NCI-H1417 treated with DMSO at 0.1 percent for 48 hours (cell line): ENCODE measurements at places on chromosomes 3 and 15.
A peak's percentile ranks its signal among the peaks of the same experiment; 100 is the strongest.

DNA sequence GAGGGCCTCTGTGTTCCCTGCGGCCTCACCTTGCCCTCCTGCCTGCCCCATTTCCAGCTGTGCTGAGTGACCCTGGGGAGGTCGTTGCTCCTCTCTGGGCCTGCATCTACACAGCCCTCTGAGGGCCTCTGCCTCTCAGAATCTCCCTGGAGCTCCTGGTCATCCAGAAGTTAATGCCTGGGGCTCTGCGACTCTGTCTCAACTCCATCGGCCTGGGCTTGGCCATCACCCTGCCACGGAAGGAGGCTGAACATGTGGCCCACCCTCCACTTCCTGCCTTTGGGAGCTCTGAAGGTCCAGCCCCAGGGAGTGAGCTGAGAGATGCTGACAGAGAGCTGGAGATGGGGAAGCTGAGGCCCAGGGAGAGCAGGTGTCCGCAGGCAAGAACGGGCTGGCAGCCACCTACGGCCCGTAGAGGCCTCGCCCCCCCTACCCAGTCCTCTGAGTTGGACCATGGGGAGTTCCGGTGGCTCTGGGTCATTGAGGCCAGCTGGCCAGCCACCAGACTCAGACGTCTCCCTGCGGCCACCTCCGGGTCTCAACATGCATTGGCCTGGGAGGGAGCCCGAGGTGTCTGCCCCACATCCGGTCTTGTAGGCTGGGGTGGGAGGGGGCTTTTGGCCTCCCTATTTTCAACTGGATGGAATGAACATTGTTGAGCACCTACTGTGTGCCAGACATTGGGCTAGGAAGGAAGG lies 34.2 kb downstream of the GRIP2 start:
- no peak for DNase-seq

- peak; percentile 66 for DNase-seq
Observed at GRCh38 chr15:100438570-100438969, 90.2 kb downstream of the CERS3 start.

- no peak for DNase-seq
Observed at GRCh38 chr3:71725271-71725991, at the start of gene EIF4E3. Gene EIF4E3 (minus strand): TSS chr3:71725402. CDS start chr3:71725367, 35 bp downstream.

DNA sequence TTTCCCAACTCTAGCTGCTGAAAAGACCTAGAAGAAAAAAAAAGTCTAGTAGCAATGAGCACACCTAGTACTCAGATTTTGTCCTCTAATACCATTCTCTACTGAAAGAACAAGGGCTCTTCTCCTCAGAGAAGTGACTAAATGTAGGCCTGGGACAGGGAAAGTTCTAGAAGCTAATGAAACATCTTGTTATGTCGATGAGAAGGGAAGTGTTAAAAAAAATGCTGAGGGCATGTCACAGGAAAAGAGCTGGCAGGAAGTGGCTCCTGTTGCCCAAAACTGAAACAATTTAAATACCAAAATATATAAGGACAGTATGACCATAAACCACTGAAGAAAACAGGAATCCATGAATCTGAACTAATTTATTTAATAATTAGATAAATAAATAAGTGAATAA lies 581.4 kb upstream of the TBL1XR1 start:
- no peak for DNase-seq

DNA sequence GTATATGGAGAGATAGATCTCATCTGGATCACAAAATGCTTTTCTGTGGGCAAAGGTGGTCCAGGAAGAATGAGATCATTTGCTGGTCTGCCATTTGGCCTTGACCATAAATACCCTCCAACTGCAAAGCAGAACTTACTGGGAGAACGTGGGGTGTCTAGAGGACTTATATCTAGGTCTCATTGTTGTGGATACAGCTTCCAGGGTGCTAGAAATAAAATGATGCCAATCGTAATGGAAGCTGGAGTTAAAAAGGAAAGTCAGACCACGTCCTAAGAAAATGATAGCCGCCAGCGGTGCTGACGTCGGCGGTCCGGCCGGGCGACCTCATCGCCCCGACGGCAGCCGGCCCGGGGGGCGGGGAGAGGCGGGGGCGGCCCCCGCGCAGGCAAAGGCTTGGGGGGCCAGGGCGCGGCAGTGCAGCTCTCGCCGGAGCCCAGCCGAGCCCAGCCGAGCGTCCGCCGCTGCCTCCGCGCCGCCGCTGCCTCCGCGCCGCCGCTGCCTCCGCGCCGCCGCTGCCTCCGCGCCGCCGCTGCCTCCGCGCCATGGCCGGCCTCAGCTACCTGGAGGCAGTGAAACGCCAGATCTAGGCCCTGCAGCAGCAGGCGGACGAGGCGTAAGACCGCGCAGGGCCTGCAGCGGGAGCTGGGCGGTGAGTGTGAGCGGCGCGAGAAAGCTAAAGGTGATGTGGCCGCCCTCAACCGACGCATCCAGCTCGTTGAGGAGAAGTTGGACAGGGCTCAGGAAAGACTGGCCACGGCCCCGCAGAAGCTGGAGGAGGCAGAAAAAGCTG lies 89.5 kb downstream of the EOMES start:
- no peak for DNase-seq

DNA sequence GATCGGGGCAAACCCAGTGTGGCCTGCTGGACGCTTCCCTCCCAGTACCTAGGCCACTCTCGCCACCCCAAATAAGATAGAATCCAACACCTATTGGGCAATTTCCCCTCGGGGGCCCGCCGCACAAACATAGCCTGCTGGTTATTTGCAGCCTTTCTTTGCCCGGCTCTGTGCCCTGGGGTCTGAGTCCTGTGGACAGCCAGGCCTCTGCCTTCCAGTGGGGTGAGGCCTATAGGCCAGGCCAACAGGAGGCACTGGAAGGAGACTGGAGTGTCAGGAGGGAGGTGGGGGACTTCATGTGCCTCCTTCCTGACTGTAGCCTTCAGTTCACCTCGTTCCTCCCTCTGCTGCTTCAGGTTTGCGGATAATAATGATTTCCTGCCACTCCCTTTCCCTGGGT lies 47.4 kb upstream of the LDHAL6B start:
- DNase-seq = no peak

- DNase-seq = no peak
Observed at GRCh38 chr3:65783117-65783516, 255.6 kb downstream of the MAGI1 start.
